ENCODE measurements at places on chromosomes 3 and 15.

DNA sequence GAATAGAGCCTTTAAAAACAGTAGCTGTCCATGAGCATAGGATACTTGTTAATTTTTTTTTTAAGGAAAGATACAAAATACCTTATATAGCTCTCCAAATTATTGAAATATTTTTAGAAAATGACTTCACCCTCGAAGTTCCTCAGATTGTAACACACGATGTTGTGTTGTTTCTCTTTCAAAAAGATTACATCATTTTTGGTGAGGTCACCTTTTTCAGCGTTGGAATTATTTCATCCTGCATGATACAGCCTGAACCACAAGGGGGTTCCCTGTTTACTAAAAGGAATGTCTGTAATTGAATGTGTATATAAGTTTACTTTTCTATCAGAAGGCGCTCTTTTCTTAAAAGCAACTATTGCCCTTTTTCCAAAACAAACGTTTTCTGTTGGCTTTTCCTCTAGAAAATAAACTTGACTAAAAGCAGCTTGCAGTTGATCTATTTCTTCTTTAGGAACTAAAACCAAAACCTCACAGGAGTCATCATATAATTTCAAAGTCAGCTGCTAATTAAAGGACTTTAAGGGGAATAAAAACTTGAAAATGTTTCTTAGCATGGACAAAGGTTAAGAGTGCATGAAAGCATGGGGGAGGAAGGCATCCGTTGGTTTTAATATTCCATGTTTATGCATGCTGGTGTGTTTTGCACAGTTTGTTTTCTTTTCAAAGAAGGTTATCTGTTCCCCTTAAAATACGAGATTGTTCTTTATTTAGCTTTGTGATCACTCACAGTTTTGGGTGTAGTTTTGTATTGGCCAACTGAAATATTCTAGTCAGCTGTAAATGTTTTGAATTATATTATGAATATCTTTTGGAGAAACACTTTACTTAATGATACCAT lies 29.4 kb downstream of the LYSMD4 start:
- DNase-seq = peak; percentile 90

- peak; percentile 73 for DNase-seq
Measured at GRCh38 chr3:101803173-101803782, 24.3 kb downstream of the NXPE3 start.

- DNase-seq = peak; percentile 14
Measured at GRCh38 chr15:34693053-34693744, 61.6 kb downstream of the GJD2 start.

GRCh38 chr3:133797396-133798105 lies 8.1 kb upstream of the SRPRB start:
- DNase-seq = no peak

GRCh38 chr15:83984601-83985000 lies 251.0 kb upstream of the GOLGA6L4 start:
- DNase-seq = no peak

DNA sequence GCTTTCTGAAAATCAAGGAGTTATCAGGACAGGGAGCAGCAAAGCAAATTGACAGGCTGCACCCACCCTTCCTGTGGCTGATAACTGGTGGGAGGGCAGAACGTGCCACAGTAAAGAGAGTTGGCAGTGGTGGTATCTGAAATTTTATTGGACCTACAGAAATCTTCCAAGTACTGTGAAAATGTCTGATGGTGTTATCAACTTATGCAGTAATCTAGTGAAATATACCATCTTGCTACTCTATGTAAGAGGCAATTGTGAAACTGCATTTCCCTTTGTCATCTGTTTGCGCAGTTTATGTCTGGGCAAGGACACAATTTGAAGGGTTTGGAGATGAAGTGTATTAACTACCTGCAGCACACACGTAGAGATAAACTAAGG lies 1.5 kb downstream of the PLCL2 start:
- DNase-seq = no peak

- no peak for DNase-seq
Measured at GRCh38 chr3:22141769-22142168, 390.8 kb upstream of the ZNF385D start.

- no peak for DNase-seq
Measured at GRCh38 chr3:119063471-119063870, 28.8 kb upstream of the IGSF11 start.

- peak; percentile 18 for DNase-seq
Measured at GRCh38 chr3:36792342-36792741, 28.0 kb upstream of the DCLK3 start.

- no peak for DNase-seq
Measured at GRCh38 chr3:30248423-30248822, 358.0 kb upstream of the TGFBR2 start.

- peak; percentile 63 for DNase-seq
Measured at GRCh38 chr3:148075771-148076716, 621.7 kb upstream of the AGTR1 start.

DNA sequence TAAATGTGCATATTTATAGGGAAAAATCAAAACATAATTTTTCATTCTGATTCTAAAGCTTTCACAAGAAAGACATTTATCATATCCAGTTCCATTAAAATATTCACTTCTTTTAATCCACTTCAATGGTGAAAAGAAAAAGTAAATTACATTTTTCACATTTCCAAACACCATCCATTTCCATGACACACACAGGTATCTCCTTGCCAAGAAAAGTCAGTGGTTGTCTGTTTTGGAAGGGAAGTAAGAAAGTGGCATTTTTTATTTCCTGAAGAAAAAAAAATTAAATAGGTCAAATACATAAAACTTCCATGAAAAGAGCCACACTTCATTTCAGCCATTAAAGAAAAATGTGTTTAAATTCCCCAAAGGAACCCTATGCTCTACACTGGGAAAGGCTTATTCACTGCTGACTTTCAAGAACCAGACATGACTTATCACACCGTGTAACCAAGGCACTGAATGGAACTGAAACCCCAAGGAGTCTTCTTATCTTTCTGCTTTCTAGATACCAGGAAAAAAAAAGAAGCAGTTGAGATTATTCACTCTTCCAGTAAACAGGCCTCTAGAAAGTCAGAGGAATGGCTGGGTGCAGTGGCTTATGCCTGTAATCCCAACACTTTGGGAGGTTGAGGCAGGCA lies 44.5 kb downstream of the OSBPL10 start:
- DNase-seq = no peak

DNA sequence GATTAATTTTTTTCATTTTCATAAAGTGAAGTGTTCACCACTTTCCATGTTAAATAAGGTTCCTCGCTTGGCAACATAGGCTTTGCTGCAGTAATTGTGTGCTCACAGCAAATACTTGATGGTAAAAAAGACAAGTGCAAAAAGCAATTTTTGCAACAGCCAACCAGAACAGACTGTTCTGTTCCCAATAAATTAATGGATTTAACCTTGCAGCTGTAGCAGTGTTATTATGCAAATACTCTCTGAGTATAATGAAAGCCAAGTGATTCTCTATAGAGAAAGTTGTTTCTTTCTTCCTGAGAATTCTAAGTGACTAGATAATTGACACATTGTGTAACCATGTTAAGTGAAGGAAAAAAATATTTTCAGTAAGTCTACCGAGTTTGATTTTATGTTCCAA lies 183.7 kb upstream of the NAALADL2 start:
- no peak for DNase-seq

DNA sequence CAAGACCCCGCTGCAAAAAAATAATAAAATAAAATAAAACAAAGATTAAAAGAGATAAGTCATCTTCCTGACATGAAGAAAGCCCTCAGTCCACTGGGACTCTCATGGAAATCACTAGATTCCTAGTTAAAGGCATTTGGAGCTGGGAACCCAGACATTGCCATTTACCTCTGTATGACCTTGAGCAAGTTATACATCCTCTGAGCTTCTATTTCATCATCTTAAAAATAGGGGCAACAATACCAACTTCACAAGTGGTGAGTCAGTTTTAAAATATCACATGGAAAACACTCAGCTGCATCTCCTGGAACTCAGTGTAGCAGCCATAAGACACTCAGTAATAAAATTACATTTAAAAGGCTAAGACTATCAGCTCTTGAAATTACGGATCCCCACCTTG lies 334.8 kb downstream of the ERC2 start:
- DNase-seq = peak; percentile 78

GRCh38 chr3:3356846-3357245 lies 177.4 kb upstream of the CRBN start:
- DNase-seq = no peak

DNA sequence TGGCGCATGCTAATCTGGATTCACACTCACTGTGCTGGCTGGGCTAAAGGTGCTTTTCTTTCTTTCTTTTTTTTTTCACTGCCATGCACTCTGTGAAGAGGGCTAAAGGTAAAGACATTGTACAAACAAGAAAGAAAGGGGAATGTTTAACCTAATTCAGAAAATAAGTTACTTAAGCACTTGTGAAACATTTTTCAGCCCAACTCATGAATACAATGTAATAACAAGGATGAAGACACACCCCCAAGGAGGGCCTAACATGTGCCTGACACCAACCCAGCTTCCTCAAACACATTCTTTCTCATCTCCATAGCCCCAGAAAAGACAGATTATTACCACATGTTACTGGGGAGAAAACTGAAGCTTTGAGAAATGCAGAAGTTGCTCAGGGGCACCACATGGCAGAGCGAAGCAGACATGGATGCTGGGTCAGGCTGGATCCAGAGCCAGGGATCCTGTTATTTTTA lies 5.7 kb downstream of the STIMATE start:
- DNase-seq = peak; percentile 31

DNA sequence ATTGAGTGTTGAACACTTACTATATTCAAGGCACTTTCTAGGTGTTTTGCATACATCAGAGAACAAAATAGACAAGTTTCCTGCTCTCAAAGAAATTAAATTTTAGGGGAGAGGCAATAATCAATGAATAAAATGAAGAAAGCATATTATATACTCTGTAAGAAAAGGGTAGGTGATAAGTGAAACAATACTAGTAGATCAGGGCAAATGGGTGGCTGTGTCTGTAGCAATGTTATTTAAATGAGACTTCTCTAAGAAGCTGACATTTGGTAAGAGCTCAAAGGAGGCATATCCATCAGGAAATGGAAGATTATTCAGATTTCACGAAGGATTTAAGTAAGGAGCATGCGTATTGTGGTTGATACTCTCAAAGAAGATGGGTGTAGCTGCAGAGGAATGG lies 1291.6 kb downstream of the NSUN3 start:
- no peak for DNase-seq

DNA sequence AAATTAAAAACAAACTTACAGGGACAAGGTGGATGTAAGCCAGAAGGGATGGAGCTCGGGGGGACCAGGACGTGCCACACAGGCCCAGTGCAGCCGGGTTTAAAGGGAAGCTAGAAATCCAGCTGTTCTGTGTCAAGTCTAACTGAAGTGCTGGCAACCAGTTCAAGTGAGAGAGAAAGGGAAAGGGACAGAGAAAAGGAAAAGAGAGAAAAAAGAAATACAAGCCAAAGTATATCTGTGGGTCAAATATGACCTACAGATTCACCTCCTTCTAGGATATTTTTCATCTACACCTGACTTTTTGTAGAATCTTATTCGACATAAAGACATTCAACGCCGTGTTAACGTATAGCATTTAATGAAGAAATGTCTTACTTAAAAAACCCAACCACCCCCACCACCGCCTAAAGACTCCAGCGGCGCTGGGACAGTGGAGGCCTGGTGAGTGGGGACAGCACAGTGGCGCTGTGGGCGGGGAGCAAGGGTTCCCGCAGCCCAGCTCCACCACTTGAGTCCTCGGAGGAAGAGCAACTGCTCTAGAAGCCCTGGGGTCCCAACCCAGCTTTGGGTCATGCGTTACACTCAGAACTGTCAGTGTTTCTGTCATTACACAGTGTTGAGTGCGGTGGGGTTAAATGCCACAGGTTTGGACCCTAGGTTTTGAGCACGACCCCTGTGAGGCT lies 62.3 kb downstream of the CHSY1 start:
- no peak for DNase-seq

- no peak for DNase-seq
Measured at GRCh38 chr3:52781741-52782140, 4.3 kb downstream of the ITIH1 start.

GRCh38 chr3:8538223-8538622 lies 36.6 kb downstream of the LMCD1 start:
- no peak for DNase-seq

Measured in HCEC 1CT (cell line).